Stimulated activated CD4-positive, alpha-beta T cell treated with anti-CD3 and anti-CD28 coated beads, Interleukin-1b, Interleukin-23, amount 100 ng/mL, for 1 hour (primary cell): ENCODE measurements at places on chromosomes 5 and 9.

- DNase-seq, result no peak
These were observed 96.6 kb downstream of the DPYSL3 start for GRCh38 chr5:147413266-147413665.

GRCh38 chr5:96476654-96477053 is 43.6 kb upstream of the PCSK1 start:
- DNase-seq, result no peak

GRCh38 chr5:142225141-142225540 is 99.7 kb downstream of the SPRY4 start:
- DNase-seq, result no peak

DNA sequence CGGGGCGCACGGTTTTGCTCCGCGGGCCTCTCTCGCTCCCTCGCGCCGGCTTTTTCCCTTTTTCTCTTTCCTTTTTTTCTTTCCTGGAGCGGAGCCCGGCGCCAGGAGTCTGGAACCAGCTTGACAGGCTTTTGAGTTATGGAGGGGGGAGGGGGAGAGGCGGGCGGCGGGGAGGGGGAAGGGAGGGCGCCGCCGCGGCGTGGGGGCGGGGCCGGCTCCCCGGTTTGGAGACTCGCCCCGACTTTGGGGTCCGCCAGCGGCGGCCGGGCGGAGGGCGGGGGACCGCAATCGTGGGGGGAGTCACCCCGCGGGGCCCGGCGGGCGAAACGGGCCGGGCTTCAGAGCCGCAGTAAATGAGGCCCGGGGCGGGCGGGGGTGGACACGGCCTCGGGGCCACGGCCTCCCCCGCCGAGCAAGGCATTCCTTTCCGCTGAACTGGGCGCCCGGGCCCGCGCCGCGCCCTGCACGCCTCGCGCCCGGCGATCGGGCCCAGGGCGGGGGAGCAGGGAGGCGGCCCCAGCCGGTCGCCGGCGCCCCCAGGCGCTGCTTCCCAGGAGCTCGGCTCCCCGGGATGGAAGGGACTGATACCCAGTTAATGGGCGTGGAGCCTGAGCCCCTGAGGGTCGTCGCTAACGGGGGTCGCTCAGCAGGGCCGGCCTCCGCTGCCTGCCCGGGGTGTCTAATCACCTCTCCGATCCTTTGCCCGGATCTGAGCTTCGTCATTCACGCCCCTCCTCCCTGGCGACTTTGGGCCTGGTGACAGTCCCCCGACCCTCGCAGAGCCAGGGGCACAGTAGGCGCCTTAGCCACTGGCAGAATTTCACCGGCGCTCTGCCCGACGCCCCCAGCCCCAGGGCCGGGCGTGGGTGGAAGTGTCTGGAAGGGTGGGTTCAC is 138.1 kb downstream of the C9orf50 start:
- no peak for DNase-seq

GRCh38 chr5:78591972-78592700 is 56.4 kb downstream of the LHFPL2 start:
- DNase-seq, result no peak
